ENCODE measurements at places on chromosomes 11 and 22.

GRCh38 chr11:36361472-36361871 lies 65.4 kb downstream of the PRR5L start:
- no peak for DNase-seq

DNA sequence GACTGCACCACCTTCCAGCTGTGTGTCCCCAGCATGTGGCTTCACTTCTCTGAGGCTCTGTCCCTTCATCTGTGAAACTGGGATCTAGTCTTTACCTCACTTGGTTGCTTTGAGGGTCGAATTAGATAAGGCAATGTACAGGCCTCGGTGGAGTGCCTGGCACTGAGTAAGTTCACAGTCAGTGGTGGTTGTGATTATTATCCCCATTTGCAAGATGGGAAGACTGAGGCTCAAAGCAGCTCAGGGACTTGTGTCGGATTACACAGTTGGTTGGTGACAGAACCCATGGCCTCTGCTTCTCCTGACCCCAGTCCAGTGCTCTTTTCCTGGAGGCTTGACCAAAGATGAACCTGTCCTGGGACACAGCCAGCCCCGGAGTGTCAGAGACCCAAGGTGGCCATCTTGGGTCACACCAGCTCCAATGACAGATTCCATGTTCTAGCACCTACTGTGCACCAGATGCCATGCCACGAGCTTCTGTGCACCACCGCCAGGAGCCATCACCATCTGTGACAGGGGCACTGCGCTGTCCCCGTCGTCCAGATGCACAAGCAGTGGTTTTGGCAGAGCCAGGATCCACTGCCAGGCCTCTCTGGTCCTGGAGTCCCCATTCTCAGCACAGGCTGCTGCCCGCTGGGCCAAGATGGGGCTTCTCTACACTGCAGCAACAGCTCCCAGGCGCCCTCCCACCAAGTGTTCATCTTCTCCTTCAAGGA lies 60.5 kb downstream of the IGLL1 start:
- no peak for DNase-seq

DNA sequence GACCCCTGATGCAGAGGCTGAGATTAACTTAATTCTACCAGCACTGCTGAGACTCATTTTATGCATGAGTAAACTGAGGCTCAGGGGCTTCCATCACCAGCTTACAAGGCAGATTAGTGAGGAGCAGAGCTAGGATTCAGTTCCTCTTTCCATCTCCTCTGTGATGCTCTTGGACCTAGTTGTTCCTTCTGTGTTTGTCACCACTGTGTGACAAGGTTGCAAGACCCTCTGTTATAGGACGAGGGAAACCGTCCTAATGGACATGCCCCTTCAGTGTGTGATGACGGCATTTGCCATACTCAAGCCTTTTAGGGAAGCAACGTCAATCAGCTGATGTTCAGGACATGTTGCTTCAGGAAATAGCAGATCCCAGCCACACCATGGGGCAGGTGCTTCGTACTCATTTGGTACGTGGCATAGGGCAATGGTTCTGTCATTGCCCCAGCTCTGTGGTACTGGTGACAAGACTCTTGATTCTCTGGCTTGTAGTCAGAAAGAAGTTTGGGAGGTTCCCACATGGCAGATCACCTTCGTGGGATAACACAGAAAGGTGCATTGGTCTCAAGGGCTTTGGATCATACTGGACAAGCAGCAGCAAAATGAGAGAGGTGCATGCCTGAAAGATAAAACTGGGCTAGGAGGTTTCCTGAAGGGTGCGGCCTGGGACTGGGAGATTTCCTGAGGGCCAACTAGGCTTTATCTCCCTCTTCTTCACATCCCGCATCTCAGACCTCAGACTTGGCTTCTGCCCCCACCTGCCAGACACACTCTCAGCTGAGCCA lies 23.9 kb upstream of the CD44 start:
- no peak for DNase-seq

GRCh38 chr11:72012897-72013721 lies 14.4 kb downstream of the IL18BP start:
- no peak for DNase-seq

DNA sequence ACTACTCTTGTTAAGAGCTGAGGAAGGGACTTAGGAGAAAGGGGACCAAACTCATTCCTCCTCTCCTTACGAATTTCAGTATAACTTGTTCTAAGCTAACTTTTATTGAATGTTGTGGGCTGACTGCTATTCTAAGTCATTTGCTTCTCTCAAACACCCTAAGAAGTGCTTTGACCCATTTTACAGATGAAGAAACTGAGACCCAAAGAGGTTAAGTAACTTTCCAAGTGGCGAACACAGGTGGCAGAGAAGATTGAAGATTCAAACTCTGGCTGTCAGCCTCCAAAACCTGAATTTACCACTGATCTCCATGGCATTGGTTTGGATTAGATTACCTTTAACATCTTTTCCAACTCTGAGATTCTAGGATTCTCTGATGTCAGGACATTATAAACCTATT lies 52.2 kb downstream of the TIMP3 start:
- DNase-seq = no peak

DNA sequence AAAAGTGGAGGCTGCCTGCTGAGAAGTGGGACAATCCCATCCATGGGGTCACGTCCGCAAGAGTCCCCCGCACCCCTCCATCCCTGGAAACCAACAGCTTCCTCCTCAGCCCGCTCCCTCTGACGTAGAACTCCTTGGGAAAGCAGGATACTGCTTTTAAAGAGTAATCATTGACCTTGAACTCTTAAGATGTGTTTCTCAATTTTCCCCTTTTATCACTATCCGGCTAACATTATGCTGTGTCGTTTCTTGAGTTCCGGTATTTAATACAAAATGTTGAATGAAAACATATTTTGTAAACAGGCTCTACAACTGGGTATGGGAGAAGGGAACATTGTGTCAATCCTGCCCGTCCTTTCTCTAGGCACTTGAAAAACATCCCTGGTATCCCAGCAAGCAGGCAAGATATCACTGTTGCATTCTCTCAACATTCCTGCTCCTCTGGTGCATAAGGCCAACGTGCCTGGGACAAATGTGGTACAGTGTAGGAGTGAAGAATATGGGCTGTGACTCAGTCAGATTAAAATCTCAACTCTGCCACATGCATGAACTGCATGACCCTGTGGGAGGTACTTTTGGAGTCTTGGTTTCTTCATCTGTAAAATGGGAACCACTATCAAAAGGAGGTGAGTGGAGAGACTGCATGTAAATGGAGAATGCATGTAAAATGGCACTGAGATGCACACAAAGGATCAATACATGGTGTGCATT lies 52.8 kb downstream of the WT1 start:
- no peak for DNase-seq

- no peak for DNase-seq
Observed at GRCh38 chr11:70212227-70212811, 9.2 kb downstream of the FADD start.

GRCh38 chr11:120657306-120658070 lies 145.9 kb downstream of the GRIK4 start:
- no peak for DNase-seq

GRCh38 chr22:33022231-33022630 lies 36.0 kb downstream of the SYN3 start:
- no peak for DNase-seq

DNA sequence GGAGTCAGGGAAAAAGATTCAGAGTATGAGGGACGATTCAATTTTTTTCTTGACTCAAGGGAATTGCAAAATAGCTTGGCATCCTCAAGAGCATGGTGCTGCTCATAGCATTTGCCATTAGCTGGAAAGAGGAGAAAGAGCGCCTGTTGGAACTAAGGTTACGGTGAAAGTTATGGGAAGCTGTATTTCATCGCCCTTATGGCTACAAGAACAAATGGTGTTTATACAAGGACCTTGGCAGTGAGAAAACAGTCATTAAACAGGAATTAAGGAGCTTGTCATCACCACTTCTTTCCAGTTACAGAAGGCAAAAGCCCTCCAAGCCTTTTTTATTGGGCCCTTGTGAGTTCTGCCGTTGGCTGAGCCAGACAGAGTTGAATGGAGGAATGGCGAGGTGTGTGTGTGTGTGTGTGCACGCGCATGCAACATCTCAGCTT lies 74.2 kb downstream of the ALX4 start:
- DNase-seq = no peak

DNA sequence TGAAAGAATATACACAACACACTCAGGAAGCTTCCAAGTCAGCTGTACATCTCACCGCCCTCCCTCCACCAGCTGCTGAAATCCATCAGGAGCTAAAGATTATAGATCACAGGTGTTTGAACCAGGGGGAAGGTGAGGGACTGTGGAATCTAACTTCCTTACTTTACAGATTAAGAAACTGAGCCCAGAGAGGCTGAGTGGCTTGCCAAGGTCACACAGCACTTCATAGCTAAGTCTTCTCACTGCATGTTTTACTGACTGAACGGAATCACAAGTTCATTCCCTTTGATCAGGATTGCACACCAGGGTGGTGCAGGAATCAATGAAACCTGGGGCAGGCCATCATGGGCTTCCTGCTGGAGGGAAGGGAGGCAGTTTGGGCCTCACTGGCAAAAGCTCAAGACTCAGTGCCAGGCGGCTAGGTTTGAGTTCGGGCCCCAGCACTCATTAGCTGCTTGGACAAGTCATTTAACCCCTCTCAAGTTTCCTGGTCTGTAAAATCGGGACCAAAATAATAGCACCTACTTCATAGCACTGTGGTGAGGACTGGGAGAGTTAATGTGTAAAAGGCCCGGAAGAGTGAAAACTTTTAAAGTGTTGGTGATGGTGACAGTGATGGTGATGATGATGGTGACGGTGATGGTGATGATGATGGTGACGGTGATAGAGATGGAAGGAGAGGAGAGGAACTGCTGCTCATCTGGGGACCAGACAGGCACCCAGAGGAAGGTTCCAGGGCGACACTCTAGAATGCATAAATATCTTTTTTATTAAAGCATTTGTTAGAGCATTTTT lies 8.2 kb downstream of the CD5 start:
- no peak for DNase-seq

DNA sequence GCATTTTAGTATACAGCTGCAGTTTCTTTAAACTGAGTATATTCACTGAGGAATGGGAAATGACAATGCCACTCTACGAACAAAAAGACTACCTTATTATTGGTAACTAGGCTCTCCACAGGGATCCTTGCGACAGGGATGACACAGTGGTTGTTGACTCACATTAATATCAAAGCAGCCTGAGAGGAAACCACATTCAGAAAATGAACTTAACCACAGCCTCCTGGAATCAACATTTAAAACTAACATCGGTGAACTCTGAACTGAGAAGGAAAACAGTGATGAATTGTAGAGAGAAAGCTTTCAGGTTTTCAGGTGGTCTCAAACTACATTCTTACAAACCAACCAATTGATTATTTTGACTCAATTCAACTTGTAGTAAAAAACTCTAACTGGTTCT lies 90.3 kb upstream of the MTMR2 start:
- DNase-seq = no peak

- DNase-seq = no peak
Observed at GRCh38 chr11:60951606-60951903, 421 bp downstream of the SLC15A3 start.

GRCh38 chr22:20106205-20106848 lies 9.6 kb upstream of the RANBP1 start:
- no peak for DNase-seq

GRCh38 chr22:31019191-31019930 lies 50.3 kb downstream of the TUG1 start:
- no peak for DNase-seq

- no peak for DNase-seq
Observed at GRCh38 chr11:130431801-130432200, 3.4 kb upstream of the ADAMTS8 start.

DNA sequence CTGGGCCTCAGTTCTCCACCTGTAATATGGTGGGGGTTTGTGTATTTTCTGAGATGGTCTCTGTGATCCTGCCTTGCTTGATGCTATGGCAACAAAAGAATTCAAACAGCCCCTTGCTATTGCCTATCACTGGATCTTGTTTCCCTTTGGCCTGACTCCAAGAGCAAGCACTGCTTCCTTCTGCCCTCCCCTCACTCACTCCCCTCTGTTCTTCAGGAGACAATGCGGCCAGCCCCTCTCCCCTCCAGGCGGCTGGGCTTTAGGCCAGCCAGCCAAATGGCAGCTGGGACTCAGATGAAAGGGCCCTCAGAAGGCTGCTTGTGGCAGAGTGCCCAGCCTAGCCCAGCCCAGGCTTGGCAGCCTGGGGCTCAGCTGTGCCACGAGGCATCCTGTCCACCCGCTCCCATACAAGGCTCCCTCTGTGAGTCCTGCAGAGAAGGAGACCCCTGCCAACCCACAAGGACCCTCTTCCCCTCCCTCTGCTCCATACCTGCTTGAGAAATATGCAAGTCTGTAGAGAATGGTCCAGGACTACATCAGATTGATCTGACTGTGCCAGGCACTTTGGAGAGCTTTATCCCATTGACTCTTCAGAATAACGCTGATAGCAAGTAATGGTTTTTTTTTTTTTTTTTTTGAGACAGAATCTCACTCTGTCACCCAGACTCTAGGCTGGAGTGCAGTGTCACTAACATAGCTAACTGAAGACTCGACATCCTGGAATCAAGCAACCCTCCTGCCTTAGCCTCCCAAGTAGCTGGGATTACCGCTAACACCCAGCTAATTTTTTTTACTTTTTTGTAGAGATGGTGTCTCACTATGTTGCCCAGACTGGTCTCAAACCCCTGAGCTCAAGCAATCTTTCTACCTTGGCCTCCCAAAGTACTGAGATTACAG lies 7.6 kb upstream of the KCTD14 start:
- DNase-seq = no peak

DNA sequence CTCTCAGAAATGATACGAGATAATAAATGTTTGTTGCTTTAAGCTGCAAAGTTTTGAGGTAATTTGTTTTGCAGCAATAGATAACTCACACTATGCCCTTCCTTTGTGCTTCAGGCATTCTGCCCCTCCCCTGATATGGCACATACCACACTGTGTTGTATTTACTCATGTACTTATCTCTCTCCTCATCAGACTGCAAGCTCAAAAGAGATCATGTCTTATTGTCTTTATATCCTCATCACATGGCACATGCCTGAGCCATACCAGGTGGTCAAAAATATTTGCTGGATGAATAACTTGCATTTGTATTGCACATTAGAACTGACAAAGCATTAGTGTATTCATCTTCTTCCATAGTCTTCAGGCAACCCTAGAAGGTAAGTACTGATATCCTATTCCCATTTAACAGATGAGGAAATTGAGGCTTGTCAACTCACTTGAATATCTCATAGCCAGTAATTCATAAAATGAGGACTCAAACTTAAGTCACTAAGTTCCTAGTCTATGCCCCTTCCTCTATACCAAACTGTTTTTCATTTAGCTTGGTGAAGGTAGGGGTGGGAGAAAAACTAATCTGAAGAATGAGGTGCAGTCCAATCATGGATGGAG lies 83.9 kb upstream of the EED start:
- no peak for DNase-seq

All from hematopoietic multipotent progenitor cell treated with erythropoietin and hydrocortisone succinate and interleukin-3 and kit ligand, for 15 days (in vitro differentiated cells).